Endothelial cell of umbilical vein (primary cell): ENCODE measurements at places on chromosomes 2 and 18. TPM values are rescaled to one million over a fixed set of nuclear protein-coding genes. Genes with fewer than 3 reads are reported as not detected.

Gene C1QL2
- not detected in 2 replicates for total RNA-seq

Gene SCN7A
- total RNA-seq: not detected in 2 replicates

Gene TUBA4B
- not detected in 2 replicates for total RNA-seq

Gene L3MBTL4
- total RNA-seq: 0.18 and 0.80 TPM in 2 replicates

Gene RESP18
- total RNA-seq: not detected in 2 replicates
